ENCODE measurements at places on chromosomes 11 and 22.

DNA sequence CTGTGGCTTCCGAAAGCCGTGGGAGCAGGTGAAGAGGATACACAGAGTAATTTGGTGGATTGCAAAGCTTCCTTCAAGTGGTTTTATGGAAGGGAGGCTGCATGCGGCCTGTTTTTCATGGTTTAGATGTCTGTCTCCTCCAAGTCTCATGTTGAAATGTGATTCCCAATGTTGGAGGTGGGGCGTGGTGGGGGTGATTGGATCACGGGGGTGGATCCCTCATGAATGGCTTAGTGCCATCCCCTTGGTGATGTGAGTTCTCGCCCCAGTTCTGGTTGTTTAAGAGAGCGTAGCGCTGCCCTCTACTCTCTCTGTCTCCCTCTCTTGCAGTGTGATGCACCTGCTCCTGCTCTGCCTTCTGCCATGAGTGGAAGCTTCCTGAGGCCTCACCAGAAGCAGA is 247.8 kb upstream of the B3GAT1 start:
- no peak for DNase-seq

DNA sequence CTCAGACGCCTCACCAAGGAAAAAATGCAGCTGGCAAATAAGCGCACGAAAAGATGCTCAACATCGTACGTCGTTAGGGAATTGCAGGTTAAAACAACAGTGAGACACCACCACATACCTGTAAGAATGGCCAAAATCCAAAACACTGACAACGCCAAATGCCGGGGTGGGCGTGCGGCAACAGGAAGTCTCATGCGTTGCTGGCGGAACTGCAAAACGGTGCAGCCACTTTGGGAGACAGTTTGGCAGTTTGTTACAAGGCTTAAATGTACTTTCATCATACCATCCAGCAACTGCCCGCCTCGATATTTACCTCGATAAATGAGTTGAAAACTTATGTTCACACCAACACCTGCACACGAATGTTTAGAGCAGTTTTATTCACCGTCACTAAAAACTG is 7.5 kb upstream of the CTSD start:
- DNase-seq: no peak

DNA sequence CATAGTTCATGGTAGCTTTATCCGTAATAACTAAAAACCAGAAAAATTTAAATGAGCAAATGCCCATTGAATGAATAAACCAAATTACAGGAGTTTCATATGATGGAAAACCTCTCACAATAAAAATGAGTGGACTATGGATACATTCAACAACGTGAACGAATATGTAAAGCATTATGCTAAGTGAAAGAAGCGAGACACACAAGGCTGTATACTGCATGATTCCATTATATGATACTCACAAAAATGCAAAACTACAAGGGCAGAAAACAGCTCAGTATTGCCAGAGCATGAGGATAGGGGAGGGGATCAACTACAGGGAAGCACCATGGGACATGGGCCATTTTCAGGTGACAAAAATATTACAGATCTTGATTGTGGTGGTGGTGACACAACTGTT is 22.2 kb downstream of the DDI1 start:
- DNase-seq: no peak

GRCh38 chr11:112786886-112787530 is 174.2 kb upstream of the NCAM1 start:
- DNase-seq: no peak

- no peak for DNase-seq
Observed at GRCh38 chr11:95346265-95346664, 115.3 kb upstream of the SESN3 start.

GRCh38 chr11:124759266-124760204 is 2.6 kb downstream of the ESAM start:
- DNase-seq: no peak

- DNase-seq: no peak
Observed at GRCh38 chr11:19460718-19461405, 220.1 kb upstream of the E2F8 start.

DNA sequence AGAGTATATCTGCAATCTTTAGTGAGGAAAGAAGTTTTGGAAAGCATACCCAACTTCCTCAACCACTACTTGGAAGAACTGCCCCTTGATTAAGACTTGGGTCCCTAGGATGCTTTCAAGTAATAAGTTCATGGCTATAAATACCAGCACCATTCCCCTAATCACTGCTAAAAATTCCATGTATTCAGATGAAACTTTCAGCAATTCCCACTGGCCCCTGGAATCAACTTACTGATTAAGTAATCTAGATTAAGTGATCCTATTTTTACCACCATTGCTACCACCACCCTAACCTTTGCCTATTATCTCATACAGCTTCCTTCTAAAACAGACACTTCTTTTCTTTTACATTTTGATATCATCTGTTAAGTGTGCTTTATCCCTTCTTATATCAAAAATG is 10.5 kb downstream of the PICALM start:
- no peak for DNase-seq

DNA sequence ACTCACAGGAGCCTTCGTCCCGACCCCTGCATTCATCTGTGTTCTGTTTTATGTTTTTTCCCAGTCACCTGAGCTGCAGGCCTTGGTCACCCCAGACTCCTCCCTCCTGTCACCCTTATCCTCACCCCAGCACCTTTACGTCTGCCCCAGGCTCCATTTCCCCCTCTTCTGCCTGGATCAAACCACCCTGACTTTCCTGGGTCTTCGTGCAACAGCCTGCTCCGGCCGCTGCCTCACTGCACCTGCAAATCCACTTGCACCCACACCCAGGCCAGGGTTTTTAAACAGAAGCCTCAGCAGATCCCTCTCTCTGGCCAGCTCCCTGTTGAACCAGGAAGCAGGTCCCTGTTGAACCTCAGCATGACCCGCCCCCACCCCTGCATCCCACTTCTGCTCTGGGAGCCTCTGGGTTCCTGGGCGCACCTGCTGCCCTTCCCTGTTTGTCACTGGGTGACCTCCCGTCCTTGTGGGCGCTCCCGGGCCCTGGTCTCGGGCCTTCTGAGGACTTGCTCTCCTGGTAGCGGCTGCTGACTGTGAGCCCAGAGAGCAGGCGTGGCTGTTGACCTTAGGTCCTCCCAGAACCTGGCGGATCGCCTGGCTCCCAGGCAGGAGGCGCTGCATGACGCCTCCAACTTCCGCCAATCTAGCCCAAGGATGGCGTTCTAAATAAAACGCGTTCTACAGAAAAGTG is 12.8 kb downstream of the MAPK8IP2 start:
- DNase-seq: no peak

GRCh38 chr11:118878163-118878563 is 5.5 kb upstream of the CXCR5 start:
- DNase-seq: no peak

DNA sequence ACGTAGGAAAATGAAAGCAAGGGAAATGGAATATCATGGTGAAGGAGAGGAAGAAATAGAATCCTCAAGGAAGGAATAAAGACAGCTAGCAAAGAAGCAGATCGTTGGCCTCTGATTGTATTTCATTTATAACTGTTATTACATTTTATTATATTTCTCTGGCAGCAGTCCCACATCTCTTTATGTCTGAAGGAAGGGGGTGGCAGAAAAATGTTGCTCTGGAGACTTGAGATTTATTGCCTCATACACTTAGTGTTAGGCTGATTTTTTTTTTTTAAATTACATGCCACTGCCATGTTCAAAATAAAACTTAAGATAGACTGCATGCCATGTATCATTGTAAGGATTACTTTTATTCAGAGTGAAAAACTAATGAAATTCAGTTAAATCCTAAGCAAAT is 971.7 kb upstream of the CHORDC1 start:
- no peak for DNase-seq

GRCh38 chr11:113331441-113331840 is 17.1 kb downstream of the TTC12 start:
- no peak for DNase-seq

GRCh38 chr11:75557666-75558494 is 4.2 kb upstream of the SERPINH1 start:
- no peak for DNase-seq

GRCh38 chr11:129739339-129739738 is 76.3 kb upstream of the TMEM45B start:
- DNase-seq: no peak

GRCh38 chr22:22815397-22816170 is 72.0 kb upstream of the IGLL5 start:
- DNase-seq: no peak
